ENCODE measurements at places on chromosomes 6 and 20.

DNA sequence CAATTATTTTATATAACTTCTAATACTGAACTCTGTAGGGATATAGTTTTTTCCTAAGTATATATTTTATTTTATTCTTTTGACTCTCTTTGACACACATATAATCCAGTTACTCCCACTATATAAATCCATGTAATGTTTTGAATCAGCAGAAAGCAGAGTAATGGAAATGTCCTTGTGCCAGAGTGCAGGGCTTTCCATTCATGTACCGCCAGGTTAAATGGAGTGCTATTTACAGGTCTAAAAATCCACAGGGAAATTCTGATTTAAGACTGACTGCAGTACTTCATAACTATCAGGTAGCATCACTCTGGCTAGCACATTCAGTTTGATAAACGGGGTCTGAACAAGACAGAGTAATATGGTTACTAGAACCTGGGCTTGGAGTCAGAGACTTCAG lies 626.8 kb downstream of the COL12A1 start:
- DNase-seq = no peak

DNA sequence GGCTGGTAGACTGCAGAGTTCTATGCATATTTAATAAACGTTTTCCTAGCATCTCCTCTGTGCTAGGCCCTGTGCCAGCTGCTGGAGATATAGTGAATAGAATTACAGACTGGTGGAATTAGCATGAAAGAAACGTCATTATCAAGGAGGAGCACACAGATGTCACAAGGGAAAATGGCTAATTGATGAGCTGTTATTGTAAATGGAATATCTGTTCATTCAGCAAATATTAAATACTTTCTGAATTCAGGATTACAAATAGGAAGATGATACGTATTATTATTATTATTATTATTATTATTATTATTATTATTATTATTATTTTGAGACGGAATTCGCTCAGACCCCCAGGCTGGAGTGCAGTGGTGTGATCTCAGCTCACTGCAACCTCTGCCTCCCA lies 1.2 kb downstream of the AAR2 start:
- DNase-seq = no peak

GRCh38 chr6:1255636-1256365 lies 56.1 kb upstream of the FOXQ1 start:
- no peak for DNase-seq

DNA sequence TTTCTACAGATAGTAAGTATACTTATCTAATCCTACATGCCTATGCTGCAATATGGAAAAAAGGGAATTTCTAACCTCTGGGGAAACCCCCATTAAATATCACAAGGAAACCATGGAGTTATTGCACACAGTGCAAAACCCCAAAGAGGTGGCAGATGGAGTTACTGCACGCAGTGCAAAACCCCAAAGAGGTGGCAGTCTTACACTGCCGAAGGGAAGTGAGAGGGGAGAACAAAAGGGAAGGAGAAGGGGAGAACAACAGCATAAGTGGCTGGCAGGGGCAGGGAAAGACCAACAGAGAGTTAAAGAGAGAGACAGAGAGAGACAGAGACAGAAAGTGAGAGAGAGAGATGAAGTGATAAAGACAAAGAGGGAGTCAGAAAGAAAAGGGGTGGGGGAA lies 43.8 kb upstream of the EIF2S2 start:
- no peak for DNase-seq

GRCh38 chr6:106315765-106316374 lies 9.7 kb downstream of the ATG5 start:
- DNase-seq = no peak

Data from stimulated activated CD4-positive, alpha-beta T cell treated with anti-CD3 and anti-CD28 coated beads, TNF-alpha, amount 100 ng/mL, for 1 hour (primary cell).